ENCODE measurements at places on chromosomes 4 and X.

DNA sequence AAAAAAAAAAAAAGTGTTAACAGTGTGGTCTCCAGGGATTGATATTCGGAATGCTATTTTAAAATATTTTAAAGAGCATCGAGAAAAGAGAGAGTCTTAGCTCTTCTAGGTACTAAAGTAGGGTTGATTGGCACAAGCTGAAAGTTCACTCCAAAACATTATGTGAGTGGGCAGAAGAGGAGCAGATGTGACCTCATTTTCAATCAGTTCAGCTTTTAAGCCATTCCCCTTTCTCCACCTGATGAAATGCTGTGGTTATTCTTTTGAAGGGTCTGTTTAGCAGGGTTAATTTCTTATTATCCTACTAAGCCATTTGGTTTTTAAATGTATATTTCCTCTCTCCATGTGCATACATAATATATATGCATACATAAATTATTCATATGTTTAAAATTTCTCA lies 69.2 kb downstream of the GALNT7 start:
- no peak for DNase-seq

DNA sequence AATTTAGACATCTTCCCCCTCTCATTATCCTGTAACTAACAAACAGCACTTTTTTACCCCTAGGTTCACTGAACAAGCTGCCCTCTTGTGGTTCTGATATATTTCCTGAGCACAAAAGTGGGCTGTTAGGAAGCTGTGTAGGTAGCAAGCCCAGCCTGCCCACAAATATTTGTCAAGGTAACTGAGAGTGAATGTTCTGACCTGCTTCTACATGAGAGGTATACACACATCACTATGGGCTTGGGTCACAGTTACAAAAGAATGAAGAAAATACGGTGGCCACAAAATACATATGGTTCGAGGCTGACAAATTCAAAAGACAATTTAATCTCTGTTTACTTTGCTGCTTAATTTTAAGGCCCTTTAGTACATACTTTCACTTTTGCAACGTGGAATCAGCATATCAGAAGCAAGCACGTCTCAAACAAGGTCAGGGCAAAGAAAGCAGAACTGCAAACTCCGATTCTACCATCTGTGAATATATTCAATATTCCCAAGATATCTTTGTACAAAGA lies 78.7 kb downstream of the RBM47 start:
- no peak for DNase-seq

DNA sequence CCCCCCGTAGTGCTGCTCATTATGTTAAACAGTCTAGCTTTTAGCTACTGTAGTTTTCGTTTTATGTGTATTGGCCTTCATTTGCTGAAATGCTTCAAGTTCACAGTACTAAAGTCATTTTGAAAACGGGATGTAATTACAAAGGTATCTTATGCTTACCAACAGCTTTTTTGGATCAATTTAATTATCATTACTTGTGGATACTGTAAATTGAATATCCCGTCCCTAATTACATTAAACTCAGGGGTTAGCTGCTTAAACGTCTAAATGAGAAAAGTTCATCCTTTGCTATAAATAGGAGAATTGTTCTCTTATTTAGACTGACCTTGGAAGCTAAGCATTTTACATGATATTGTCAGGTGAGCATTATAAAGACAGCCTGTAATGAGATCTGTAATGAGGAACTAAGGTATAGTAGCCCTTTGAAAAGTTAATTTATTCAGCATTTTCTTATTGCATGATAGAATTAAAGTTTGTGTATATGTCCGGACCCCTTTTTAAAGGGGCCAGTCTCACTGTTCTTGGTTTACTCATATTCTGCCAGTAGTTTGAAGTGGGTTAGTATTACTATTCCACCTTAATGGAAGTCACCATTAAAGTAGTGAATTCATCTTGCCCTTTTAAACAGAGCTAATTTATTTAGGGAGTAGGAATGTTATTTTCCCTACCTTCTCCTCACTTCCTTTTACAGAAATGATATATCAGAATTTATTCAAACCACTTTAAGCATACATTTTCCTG lies 252.6 kb downstream of the TENM3 start:
- DNase-seq: no peak

DNA sequence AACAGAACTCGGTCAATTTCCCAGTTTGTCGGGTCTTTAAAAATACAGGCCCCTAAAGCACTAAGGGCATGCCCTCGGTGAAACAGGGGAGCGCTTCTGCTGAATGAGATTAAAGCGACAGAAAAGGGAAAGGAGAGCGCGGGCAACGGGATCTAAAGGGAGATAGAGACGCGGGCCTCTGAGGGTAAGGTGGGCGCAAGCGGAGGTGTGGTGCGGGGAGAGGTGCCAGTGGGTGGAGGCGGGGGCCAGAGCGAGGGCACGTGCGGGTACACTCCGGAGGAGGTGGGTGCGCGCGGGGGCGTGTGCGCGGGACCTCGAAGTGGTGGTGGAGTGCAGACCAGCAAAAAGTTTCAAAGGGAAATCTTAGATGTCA lies 787 bp upstream of the TET2 start:
- DNase-seq: no peak

DNA sequence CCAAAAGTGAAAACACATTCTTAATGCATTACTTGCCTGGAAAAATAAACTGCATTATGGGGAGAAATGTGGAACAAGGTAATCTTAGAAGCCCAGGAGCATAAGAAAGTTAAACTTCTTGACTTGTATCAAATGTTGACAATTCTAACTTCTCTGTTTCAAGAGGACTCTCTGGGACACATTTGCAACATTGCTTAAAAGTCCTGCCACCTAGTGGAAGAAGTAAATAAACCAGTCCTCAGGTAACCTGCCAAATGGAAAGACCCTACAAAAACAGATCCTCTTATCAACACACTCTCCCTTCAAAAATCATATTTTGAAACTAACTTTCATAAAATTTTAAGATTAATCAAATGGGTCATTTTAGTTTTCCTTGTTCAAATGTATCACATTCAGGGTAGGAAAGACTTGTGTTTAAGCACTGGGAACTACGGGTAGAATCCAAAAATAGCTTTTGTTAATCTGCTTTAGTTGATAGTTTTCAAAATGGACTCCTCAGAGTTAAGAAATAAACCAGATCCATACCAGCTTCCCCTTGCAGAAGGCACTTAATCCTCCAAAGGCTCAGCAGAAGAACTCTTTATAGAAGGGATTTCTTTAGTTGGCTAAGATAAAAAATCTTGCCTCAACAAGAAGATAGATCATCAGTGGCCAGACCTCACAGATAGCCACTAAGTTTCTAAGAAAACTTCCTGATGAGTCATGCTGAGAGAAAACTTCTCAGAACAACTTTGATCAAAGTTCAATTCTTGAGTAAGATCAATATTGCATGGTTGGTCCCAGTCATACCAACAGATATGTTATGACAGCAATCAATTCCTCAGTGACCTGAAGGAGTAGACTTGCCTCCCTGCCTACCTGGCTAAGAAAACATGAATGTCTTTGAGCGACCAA lies 141.7 kb downstream of the HHIP start:
- no peak for DNase-seq

DNA sequence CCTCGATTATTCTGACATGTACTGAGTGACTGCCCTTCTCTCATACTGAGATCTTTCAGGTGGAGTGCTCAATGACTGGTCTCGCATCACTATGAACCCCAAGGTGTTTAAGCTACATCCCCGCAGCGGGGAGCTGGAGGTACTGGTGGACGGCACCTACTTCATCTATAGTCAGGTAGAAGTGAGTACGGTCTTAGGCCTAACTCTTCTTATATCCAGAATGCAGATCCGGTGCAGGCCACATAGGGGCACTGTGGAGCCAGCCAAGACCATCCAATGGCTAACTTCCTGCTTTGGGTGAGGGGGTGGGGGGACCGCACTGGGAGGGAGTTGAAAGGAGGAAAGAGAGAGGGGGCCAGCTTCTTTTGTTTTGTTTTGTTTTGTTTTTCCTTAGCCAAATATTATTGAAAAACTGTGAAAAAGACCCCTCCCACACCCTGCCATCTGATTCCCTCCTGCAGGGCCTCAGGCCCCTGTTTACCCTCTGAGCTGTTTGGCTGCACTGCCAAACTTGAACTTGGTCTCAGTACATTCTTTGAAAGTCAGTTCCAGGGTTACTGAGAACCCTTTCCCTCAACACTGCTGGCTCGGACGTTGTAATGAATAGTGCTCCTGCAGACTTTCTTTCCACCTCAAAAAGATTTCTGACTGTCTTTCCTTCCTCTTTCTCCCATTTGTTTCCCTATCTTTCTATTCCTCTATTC lies 16.2 kb downstream of the AWAT2 start:
- DNase-seq: no peak

GRCh38 chr4:142696334-142697122 lies 149.6 kb downstream of the INPP4B start:
- DNase-seq: no peak

DNA sequence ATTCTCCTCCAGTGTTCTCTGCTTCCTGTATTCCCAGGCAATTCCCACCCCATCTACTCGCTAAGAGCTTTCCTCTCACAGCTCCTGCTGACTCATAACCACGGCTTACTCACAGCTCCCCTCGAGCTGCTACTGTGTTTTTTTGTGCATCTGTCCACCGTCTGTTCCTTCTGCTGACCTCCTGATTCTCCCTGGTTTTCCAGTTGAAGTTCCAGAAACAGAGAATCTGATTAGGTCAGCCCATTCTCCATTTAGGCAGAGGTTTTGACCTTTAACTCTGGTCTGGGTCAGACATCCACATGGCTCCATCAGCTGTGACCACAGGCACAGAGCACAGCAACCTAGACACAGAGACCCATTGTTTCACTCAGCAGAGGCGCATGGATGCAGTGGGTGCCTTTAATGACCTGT lies 5.5 kb upstream of the SMIM20 start:
- DNase-seq: no peak

- DNase-seq: no peak
These were observed 158.0 kb downstream of the CBLL2 start for GRCh38 chrX:22430701-22431100.

DNA sequence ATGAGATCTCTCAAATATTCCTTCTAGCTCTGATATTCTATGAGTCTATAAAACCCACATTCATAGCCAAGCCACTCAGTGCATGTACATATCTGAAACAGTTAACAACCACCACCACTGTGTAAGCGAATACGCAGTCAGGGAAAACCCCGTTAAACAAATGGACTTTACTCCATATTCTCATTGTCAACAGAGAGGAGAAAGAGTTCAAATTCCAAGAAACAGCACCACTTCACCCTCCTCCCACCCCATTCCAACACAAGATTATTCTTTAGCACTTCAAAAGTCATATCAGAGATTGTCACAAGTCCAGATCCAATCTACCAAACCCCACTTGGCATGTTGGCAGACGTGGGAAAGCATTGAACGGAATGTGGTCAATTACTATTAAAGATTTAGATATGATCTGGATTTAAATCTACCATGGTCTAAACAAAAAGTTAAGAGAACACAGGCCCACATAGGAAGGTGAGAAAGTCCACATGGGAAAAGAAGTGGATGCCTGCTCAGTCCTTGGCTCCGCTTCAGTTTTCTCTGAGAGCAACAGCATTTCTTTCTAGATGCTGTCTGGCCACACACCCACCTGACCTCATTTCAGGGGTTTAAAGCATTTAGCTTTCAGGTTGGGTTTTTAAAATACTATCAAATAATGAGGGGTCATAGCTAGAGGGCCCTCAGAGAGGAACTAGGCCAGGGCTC lies 39.8 kb upstream of the KLHL13 start:
- DNase-seq: no peak

DNA sequence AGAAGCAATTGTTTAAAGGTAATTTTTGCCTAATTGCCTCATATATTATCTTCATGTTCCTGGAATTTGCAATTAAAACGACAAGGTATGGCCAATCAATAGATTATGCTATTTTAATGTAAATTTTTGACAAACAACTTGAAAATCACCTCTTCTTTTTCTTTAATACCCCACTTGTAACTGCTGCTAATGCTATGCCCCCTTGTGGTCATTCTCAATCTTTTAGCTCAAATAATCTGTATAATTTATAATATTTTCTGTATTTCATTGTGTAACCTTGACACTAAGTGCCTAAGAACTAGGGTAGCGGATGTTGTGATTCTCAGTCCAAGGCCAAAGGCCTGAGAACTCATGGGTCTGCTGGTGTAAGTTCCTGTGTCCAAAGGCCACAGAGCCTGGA lies 831.7 kb upstream of the POU3F4 start:
- DNase-seq: no peak

GRCh38 chr4:110487873-110488272 lies 11.9 kb downstream of the ENPEP start:
- no peak for DNase-seq

DNA sequence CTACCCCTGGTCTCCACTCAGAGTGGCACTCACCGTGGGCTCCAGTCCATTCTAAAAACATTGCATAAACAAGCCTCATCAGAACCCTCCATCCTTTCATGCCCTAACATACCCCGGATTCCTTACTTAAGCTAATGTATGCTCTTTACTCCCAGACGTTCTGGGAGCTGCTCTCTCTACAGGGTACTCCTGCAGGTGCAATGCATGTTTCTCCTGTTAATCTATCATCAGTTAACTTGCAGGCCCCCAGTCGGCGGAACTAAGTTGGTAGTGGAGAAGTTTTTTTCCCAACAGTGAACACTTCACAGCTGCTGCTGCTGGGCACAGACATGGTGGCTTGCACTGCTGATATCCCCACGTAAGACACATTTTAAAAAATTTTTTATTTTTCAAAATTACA lies 161.6 kb upstream of the FAT1 start:
- DNase-seq: no peak

DNA sequence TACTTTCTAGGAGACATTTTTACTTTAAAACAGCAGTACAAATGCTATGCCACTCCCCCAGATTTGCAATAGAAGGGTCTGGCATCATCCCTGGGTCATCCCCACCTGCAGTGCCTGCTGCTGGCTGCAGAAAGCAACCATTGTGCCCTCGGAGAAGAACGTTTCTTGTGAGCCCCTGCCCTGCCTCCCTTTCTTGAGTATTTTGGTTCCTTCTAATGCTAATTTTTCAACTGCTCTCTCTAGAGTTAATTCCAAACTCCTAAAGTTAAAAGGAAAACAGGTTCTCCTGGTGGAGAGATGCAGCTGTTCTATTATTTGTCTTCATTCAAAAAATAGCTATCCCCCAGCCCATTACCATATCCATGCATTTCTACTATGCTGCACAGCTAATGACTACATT lies 107.1 kb downstream of the IDS start:
- no peak for DNase-seq

DNA sequence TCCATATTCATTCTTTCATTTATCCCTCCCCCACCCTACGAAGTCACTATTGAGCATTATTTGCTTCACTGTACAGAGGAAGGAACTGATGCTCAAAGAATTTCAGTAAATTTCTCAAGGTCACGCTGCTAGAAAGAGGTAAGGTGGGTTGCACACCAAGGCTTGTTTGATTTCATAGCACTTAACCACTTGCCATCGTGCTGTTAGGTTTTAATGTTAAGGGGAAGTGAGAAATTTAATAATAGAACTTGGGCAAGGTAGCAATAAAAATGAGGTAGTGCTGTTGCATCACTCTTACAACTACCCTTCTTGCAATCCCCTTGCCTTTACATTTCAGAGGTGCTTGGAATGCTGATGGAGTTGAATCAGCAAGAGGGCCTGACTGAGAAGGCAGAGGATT lies 343.1 kb downstream of the MID1IP1 start:
- no peak for DNase-seq

All from stimulated activated CD8-positive, alpha-beta memory T cell treated with anti-CD3 and anti-CD28 coated beads, Interleukin-4, amount 100 ng/mL, for 4 hours (primary cell).